ENCODE measurements at places on chromosomes 5 and 9.
A peak's percentile ranks its signal among the peaks of the same experiment; 100 is the strongest.

DNA sequence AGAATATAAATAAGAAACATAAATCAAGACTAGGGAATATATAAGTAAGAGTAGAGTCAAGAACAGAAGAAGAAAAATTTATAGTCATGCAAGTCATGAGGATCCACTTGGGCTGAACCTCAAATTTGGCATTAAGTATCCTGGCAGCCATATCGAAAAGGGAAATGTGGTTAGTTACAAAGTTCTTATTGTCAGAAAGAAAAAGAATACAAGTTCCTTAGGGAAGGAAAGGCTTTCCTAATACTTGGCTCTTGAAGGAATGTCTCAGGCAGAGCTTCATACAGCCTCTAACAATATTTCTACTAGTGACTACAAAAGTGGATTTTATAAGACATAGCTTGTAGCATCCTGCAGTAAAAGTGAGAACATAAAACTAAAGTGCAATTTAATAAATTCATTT lies 45.4 kb downstream of the TMEM252 start:
- DNase-seq = no peak

- DNase-seq = no peak
These were observed 4.2 kb upstream of the ZNF346 start for GRCh38 chr5:177018341-177018740.

GRCh38 chr5:9329125-9329524 lies 216.8 kb downstream of the SEMA5A start:
- DNase-seq = no peak

DNA sequence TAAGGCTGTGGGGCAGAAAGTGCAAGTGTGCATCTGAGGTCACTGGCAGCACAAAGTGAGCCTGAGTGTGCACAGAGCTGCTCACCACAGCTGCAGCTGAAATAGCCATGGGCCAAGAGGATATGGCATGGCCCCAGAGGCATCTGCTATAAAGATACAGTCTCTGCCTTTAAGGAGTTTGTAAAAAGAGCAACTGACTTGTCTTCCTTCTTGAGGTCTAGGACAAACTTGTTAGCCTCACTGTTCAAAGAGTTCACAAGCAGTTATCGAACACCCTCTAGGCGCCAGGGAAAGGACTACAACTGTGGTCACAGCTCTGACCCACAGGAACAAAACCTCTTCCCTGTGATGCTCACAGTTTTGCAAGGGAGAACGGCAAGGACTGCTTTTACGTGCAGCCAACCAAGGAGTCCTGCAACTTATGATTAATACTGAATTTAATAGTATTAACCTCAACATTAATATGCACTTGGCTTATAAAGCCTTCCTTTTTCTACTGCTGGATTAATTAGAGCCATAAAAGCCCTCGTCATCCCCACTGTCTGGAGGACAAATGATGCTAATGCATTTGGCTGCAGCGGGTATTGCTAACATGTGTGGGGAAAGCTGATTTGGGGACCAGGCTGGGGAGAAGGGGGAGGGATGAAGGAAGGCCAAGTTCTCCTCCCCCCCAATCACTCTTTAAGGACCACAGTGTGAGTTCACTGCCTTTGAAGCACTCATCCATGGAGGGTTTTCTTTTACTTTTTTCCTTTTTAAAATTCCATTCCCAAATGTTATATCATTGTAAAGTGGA lies 189.8 kb upstream of the TRIM32 start:
- DNase-seq = no peak

DNA sequence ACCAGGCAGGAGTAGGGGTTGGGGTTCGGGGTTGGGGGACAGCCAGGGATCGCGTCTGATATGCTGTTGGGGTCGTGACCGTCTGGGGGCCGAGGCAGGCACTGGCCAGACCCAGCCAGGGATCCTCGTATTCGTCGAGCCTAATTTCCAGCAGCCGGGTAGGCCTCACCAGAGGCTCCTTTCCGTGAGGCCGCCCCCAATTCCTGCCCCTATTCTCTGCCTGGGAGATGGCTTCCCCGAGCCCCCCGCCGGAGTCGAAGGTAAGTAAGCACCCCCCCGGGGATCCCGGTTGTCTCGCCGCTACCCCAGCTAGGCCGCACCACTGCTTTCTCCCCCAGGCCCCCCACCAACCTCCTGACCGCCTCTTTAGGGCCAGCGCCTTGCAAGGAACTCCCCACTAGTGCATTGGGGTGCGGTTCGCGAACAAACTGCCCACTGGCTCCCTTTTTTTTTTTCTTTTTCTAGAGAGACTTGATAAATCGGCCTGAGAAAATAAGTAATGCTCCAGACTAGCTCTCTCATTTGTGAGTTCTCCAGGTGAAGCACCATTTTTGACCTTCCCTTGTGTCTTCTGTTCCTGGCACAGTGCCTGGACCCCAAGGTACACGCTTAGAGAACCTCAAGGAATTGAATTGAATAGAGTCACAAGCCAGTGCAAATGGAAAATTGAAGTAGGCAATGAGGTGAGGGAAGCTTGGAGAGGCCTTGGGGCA lies 435 bp downstream of the ZNF189 start:
- no peak for DNase-seq

DNA sequence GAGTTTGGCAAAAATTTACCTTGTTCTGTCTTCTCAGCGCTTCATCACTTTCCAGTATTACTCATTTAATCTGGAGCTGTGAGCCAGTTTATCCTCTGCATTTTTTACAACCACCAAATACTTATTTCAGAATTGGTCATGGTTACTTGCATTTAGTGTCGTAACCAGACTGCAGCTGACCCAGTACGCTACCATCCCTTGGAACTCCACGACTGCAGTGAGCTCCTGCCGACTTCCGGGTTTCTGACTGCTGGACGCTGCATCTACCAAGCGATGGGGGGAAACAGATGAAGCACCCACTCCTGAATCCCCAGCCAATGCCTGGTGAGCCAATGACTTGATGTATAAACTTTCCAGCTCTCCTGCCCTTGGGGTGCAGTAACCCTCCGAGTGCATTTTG lies 174.4 kb upstream of the PRLR start:
- no peak for DNase-seq

DNA sequence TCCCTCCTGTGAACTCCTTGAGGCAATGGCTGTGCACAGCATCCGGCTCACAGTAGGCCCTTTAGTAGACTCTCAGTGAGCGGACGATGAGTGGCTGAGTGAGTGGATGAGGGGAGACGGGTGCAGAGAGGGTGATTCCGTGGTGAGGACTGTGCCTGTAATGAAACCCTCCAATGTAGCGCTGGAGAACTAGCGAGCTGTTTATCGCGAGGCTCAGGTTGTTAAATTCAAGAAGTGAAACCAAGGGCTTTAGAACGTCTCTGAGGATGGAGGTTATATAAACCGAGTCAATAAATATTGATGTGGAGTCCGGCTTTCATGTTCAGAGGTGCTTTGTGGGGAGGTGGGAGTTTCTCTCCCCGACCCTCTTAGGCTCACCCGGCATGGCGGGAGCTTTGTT lies 53.2 kb downstream of the NSG2 start:
- DNase-seq = no peak

DNA sequence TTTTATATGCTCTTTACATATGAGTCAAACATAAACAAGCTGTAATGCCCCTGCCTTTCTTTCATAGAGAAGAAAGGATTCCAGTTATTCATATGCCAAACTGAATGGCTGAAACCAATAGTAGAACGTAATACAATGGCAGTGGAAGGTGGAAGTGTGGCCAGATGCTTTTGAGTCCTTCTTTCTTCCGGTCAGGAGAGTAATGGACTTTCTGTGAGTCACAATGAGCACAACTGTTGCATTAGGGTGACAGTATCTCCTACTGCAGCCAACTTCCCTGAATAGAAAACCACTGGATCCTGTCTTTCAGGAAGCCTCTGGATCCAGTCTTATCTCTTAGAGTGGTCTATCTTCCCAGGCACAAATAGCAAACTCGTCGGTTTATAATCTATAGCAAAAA lies 855.2 kb downstream of the MAT2B start:
- no peak for DNase-seq

GRCh38 chr5:139389701-139390638 lies at the start of gene MZB1:
Gene MZB1 (minus strand): TSS chr5:139389913. CDS start chr5:139389856, 57 bp downstream.
- peak; percentile 53 for DNase-seq

DNA sequence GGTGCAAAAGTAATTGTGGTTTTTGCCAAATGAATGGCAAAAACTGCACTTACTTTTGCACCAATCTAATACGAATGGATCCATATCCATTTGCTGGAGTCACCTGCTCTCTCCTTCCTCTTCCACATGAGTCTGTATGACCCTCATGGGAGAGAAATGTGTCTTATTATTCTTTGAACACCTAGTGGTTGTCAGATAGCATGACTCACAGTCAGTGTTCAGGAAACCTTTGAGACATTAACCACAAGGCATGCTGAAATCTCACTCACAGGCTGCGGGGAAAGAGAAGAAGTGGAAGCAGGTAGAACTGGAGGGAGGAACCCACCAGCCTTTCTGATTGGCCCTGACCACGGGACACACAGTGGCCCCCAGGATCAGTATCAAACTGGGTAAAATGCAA lies 222.8 kb upstream of the KLF4 start:
- no peak for DNase-seq

DNA sequence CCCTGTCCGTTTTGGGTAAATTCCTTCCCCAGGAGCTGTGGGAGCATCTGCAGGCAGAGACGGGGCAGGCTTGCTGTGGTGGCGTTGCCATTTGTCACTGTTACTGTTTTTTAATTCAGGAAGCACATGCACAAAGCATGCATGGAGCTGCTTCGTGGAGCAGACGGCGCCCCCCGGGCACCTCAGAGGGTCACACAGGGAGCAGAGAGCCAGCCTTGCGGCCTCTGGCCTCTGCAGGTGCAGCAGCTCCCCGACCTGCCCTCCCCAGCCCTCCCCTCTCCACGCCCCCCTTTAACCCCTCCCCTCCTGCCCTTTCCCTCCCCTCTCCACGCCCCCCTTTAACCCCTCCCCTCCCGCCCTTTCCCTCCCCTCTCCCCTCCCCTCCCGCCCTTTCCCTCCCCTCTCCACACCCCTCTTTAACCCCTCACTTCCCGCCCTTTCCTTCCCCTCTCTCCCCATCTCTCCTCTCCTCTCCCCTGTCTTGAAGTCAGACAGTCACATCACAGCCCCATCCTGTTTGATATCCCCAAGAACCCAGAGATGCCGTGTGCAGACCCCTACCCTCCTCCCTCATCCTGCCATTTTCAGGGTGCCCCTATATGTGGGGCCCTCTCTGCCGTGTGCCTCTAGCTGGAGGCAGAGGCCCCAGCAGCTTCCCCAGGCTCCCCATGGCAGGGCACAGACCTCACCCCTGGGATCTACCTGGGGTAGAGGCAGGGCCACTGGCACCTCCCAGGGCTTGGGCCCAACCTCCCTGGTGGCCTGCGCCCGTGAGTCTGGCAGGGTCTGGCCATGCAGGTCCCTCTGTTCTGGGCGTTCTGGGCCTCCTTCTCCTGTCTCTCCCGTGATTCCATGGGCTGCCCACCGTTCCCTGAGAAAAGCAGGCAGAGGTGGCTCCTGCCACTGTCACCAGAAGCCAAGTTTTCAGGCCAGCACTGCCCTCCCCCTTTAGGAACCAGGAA lies 29.6 kb upstream of the UBAC1 start:
- no peak for DNase-seq

DNA sequence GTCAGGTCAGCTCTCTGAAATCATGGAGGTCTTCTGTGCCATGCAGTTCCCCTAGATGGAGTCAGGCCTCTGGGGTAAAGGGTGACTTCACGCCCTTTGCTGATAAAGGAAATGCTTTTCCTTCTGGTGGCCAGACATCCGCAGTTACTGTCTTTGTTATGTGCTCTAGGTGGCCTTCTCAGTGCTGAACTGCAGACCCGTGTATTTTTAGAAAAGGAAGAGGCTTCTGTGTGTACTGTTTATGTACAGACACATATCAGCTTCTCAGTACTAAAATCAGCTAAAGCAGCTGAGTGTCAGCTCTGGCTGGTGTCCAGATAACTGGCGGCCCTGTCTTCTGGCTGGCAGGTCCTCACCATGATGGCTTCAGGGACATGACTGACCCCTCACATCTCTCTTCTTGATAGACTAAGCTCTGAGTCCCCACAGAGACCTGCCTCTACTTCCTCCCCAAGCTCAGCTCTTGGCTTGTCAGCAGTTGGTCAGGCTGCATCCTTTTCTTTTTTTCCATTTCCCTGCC lies 75.3 kb downstream of the ARHGAP26 start:
- DNase-seq = no peak

DNA sequence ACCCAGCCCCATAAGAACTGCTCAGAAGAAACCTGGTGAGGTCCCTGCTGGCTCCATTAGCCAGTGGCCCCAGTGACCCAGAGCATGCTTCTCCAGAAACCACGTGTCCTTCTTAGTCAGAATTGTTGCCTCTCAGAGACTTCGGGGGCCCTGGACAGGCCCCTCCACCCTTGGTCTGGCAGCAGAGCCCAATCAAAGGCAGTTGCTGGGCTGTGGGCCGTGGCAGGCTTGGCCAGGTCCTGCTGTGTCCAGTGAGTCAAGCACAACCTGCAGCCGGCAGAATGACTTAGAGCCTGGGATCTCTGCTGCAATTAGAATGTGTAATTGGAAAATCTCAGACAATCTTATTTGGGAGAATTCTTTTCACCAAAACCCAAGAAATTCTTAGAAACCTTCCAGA lies 502.0 kb upstream of the KLF4 start:
- no peak for DNase-seq

- no peak for DNase-seq
These were observed 179.7 kb upstream of the DAB2 start for GRCh38 chr5:39604491-39604890.

- no peak for DNase-seq
These were observed 34.8 kb downstream of the HMGXB3 start for GRCh38 chr5:150035139-150035895.

DNA sequence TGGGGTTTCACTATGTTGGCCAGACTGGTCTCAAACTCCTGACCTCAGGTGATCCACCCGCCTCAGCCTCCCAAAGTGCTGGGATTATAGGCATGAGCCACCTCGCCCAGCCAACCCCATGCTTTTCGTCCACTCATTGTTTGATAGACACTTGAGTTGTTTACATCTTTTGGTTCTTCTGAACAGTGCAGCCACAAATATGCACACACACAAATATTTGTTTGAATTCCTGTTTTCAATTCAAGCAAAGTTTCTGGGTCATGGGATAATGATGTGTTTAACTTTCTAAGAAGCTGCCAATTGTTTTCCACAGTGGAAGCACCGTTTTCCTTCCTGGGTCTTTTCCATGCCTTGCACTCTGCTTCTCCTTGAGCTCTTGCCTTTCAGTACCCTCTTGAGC lies 6.8 kb upstream of the PAEP start:
- no peak for DNase-seq

DNA sequence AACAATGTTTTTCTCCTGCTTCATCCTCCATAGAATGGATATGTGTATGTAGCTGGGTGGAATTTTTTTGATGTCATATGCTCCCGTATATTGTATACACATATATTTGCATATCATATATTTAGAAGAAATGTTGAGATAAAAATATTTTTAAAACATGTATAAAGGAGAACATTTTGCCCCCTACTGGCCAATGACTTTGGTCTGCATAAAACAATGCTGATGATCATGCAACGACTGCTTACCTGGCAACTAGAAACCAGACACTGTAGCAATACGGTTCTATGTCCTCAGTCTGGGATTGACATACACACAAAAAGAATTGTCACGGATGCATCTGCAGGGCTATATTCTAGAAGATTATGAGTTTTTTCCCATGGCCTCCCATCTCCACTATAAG lies 503.6 kb downstream of the ELAVL2 start:
- DNase-seq = no peak

DNA sequence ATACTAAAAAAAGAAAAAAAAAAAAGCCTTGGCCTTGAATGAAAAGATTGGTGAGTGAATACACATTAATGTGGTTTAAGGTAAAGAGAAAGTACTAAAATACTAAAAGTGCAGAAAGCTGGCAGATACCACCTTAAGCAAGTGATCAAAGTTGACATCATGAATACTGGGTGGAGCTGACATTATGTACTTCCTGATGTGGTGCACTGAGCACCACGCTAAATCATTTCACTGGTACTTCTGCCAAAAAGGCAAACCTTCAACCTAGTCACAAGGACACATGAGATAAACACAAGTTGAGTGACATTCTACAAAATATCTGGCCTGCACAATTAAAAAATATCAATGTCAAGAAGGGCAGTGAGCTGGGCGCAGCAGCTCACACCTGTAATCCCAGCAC lies 33.8 kb upstream of the PANK3 start:
- no peak for DNase-seq
